Stimulated activated CD8-positive, alpha-beta memory T cell treated with anti-CD3 and anti-CD28 coated beads, Interleukin-7, amount 100 ng/mL, for 1 hour (primary cell): ENCODE measurements at places on chromosomes 3 and 15.

DNA sequence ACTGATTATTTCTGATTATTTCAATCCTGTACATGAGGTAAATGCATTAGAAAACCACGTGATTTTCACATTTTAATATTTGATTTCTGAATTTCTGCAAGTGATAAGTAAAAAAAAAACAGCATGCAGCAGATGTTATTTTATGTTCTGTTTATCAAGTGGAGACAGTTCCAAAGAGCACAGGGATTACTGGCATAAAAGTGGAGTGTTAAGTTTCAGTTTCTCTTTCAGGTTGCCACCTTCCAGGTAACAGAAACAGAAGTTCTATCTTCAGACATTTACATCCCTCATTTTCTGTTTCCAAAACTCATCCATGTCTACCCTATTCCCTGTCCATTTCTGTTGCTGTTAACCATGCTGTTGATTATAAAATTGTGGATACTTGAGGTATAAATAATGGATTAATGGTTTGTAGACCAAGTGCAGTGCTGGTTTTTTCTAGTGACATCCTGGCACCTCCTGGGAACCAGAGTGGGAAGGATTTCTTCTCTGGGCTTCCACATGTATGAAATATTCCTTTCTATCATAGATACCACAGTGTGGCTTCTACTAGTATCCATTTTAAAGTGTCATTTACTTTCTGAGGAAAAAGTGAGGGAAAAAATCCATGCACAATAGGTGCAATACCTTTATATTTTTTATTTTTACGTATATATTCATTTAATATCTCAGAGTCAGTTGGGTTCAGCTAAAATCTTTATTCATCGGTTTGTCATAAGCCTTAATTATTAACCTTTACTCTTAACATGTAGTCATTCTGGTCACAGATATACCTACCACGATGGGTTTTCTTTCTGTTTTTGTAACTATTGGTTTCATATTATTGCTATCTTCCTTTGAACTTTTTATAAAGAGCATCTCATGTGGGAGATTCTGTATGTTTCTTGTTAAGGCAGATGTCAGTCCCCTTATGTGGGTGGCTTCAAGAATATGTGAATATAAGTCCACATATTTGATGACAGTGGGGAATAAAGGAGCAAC is 1010.0 kb downstream of the SQOR start:
- DNase-seq = no peak

GRCh38 chr15:40618023-40618422 is 24.0 kb downstream of the KNL1 start:
- no peak for DNase-seq

GRCh38 chr3:99473321-99473751 is 165.1 kb upstream of the COL8A1 start:
- DNase-seq = no peak

- no peak for DNase-seq
Measured at GRCh38 chr3:82001276-82001923, 240.0 kb upstream of the GBE1 start.

DNA sequence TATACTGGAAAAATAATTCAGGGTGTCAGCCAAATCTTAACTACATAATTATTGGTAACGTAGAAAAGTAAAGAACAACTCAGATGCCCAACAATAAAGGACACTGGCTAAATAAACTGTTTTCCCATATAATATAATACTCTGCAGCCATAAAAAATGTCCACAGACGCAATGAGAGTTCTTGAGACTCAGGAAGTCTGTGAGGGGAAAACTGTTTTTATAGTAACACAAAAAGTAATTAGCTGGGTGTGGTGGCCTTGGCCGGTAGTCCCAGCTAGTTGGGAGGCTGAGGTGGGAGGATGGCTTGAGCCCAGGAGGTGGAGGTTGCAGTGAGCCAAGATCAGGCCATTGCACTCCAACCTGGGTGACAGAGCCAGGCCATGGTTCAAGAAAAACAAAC is 5.5 kb upstream of the UBR1 start:
- no peak for DNase-seq

GRCh38 chr15:28184166-28184565 is 85.1 kb upstream of the OCA2 start:
- no peak for DNase-seq

- DNase-seq = no peak
Measured at GRCh38 chr3:59759298-59760031, 709.6 kb upstream of the CFAP20DC start.

- DNase-seq = no peak
Measured at GRCh38 chr3:146975476-146975875, 370.3 kb upstream of the PLSCR5 start.

GRCh38 chr3:105274536-105274935 is 92.2 kb upstream of the ALCAM start:
- DNase-seq = no peak

GRCh38 chr15:85741021-85741421 is 53.7 kb downstream of the KLHL25 start:
- DNase-seq = no peak

DNA sequence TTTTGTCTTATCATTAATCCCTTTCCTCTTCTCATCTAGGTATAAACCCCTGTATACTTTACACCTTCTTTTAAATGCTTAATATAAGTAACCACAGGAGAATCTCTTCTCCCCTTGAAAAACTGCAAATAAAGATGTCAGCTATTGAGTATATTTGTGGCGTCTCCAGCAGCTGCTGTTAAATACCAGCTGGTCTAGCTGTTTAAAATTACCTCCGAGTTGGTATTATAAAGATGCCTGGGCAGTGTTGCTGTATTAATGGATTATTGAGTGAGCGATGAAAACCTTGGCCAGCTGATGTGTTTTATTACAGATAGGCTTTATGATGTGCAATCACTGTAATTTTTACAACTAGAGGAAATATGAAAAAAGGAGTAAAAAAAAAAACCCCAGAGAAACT is 388.1 kb downstream of the TBC1D5 start:
- DNase-seq = no peak

DNA sequence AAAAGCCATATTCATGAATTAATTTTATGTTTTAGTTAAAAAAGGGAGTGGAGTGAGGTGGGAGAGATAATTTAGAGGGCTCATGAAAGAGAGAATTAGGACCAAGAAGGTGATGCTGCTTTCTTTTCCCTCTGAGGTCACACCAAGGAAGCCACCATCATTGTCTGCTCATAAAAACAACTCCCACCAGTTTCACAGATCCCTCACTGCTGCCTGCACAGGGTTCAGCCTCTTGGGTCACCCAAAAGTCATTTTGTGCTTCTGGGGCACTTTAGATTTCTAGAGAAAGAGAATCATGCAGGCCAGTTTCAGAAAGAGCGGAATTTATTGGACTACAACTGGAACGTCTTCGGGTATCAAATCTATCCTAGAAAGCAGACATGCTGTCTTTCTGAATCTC is 241.4 kb upstream of the EOMES start:
- no peak for DNase-seq

- DNase-seq = no peak
Measured at GRCh38 chr3:16012086-16012485, 162.4 kb upstream of the GALNT15 start.

- no peak for DNase-seq
Measured at GRCh38 chr3:157156837-157157635, 2.9 kb downstream of the CCNL1 start.

DNA sequence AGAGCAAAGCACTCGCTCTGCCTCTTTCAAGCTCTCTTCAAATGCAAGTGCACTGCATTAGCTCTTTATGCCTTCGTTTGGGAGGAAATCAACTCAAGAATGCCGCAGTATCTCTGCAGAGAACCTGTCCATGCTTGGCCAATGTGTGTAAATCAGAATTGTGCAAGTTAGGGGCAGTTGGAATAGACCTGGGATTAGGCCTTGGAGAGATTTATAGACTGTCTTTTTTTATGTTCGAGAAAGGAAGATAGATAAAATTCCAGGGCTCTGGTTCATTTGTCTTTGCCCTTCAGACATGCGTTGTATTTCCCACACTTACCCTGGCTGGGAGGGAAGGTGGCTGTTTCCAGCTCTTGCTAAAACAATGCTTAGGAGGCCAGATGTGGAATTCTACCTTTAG is 163.7 kb downstream of the MOBP start:
- DNase-seq = no peak

DNA sequence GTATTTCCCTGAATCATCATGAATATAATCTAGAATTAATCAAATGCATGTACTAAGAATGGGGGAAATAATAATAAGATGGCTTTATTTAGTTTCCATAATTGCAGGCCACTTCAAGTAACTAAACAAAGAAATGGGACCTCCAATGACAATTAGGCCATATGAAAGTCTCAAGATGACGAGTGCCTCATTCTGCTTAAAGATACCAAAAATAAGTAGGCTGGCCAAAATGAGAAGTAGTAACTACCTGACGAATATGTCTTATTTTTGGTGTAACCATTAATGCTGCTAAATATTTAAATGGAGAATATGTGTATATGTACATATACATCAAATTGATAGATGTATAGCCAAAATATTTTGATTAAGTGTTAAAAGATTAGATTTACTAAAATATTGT is 932.6 kb downstream of the EPHA3 start:
- no peak for DNase-seq

DNA sequence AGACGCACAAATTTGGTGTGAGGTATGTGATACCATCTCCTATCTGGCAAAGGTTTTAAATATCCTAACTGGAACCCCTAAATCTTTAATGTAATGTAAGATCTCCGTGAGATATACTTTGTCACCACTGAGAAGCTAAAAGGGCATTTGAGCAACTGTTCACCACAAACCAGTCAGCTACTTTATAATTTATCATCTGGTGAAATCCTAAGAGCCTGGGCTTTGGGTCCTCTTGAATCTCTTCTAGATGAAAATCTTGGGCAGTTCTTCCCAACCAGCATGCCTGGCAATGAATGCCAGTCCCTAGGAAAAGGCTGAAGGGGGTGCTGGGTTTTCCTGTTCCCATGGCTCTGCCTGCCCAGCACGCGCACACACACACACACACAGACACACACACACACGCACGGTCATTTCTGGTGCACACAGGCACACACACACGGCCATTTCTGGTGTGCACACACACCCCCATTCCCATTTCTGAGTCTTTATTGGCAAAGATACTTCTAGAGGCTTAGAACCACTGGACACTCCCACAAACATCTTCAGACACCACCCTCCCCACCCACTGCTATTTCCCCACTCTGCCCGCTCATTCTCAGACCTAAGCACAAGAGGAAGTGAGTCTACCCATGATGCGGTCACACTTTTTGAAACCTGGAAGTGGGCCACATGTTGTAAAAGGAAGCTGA is 72.6 kb downstream of the MYO1E start:
- DNase-seq = peak; percentile 44

DNA sequence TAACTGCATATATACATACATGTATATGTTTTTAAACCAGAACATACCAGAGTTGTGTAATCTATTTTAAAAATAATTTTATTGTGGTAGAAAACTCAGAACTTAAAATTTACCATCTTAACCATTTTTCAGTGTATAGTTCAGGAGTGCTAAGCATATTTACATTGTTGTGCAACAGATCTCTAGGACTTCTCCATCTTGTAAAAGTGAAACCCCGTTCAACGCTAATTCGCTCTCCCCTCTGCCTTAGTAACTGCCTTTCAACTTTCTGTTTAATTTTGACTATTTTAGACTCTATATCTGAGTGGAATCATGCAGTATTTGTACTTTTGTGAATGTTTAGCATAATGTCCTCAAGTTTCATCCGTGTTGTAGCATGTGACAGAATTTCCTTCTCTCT is 51.8 kb upstream of the SSR3 start:
- no peak for DNase-seq

GRCh38 chr3:139897759-139898158 is 37.2 kb upstream of the CLSTN2 start:
- no peak for DNase-seq

DNA sequence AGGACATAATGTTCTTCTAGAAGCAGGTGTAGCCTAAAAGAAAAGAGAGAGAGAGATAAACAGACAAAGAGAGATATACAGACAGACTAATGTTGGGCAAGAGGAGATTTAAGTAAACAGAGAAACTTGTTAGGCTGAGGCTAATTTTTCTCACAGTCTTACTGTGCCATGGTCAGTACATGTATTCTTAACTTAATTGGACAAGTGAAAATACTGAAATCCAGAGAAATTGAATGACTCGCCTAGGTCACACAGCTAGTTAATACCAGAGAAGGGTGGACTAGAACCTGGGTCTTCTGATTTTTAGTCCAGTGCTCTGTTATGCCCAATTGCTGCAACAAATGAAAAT is 6.7 kb upstream of the ZNF609 start:
- no peak for DNase-seq

- no peak for DNase-seq
Measured at GRCh38 chr3:187942658-187943241, 197.5 kb upstream of the BCL6 start.

DNA sequence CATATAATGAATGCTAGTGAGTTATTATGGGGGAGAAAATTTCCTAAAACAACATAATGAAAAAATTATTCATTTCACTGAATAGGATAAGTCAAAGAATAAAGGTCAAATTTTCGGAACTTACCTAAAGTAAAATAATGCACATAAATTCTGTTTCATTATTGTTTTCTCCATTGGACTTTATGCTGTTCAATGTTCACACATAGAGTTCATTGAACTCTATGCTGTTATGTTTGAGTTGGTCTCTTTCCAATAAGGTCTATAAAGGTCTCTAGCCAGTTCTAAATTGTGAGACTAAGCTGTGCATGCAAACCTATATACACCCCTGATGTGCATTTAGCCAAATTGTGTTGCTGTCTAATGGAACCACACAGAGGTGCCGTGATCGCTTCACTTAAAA is 28.5 kb upstream of the STT3B start:
- DNase-seq = no peak

- no peak for DNase-seq
Measured at GRCh38 chr3:53940623-53941022, 49.0 kb upstream of the SELENOK start.

GRCh38 chr15:64138331-64138941 is 13.1 kb upstream of the SNX22 start:
- no peak for DNase-seq

- no peak for DNase-seq
Measured at GRCh38 chr3:130894986-130895280, 1.0 kb downstream of the ATP2C1 start.

- DNase-seq = no peak
Measured at GRCh38 chr15:72339777-72340177, 19.8 kb upstream of the CELF6 start.

DNA sequence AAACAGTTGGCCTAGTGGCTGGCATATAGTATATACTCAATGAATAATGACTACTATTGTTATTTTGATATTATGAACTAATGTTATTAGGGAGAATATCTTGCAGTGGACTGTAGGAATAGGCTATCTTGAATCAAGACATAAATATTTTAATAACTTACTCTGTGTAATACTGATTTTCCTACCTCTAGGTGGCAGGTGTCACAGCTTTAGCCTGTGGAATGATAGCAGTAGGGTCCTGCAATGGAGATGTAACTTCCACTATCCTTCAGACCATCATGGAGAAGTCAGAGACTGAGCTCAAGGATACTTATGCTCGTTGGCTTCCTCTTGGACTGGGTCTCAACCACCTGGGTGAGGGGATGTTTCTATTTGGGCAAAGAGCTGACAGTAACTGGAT is 6.5 kb downstream of the PSMD2 start:
- no peak for DNase-seq

DNA sequence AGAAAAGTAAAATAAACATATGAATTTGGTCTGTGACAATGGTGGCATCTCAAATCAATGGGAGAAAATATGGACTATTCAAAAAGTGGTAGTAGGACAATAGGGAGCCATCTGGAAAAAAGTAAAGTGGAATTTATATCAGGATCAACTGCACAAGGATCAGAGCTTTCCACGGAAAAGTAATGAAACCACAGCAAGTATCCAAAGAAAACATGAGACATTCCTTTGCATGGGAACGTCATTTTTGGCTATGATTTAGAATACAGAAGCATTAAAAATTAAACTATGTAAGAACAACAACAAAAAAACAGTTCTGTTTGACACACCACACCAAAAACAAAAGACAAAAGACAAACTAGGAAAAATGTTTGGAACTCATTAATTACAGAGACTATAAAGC is 18.7 kb downstream of the CRBN start:
- DNase-seq = no peak
